A549 treated with AZD2906 at 1 μM for 4 hours (cell line): ENCODE measurements at places on chromosomes 16 and 17. TPM values are rescaled to one million over a fixed set of nuclear protein-coding genes. Genes with fewer than 3 reads are reported as not detected.

The SEPTIN12 gene
- total RNA-seq = 0.24 TPM in 1 of 5 replicates, not detected in the others

The PPY gene
- total RNA-seq = 0.34 to 0.43 TPM in 2 of 5 replicates, not detected in the others

The WSCD1 gene
- total RNA-seq = 1.5 to 3.6 TPM (median 3.3 TPM) in 5 replicates

The KRT24 gene
- not detected in 5 replicates for total RNA-seq

The C17orf67 gene
- 1.3 to 2.1 TPM (median 1.9 TPM) in 5 replicates for total RNA-seq

The SDR42E2 gene
- not detected in 5 replicates for total RNA-seq

The GPRC5B gene
- total RNA-seq = 36.5 to 44.6 TPM (median 41.3 TPM) in 5 replicates

The NPIPA3 gene
- total RNA-seq = 0.37 to 2.0 TPM (median 1.1 TPM) in 5 replicates

The OR3A2 gene
- total RNA-seq = not detected in 5 replicates

The NPIPA2 gene
- total RNA-seq = 0.80 to 1.8 TPM (median 1.1 TPM) in 5 replicates

The HP gene
- 0.15 to 0.30 TPM in 2 of 5 replicates, not detected in the others for total RNA-seq

The MPV17L gene
- total RNA-seq = 4.7 to 6.3 TPM (median 5.2 TPM) in 5 replicates

The CDH8 gene
- total RNA-seq = 0.32 to 0.56 TPM (median 0.40 TPM) in 5 replicates

The RPH3AL gene
- 29.5 to 37.7 TPM (median 36.7 TPM) in 5 replicates for total RNA-seq

The TP53TG3B gene
- total RNA-seq = 0.14 to 0.29 TPM in 2 of 5 replicates, not detected in the others

The SLFN14 gene
- total RNA-seq = not detected in 5 replicates

The P4HB gene
- 673 to 727 TPM (median 692 TPM) in 5 replicates for total RNA-seq

The DECR2 gene
- total RNA-seq = 21.4 to 30.7 TPM (median 29.9 TPM) in 5 replicates

The TBC1D3E gene
- not detected in 5 replicates for total RNA-seq

The MAP2K4 gene
- 26.5 to 34.6 TPM (median 28.9 TPM) in 5 replicates for total RNA-seq

The SLC5A11 gene
- total RNA-seq = 0.25 to 0.40 TPM (median 0.31 TPM) in 5 replicates

The C17orf107 gene
- 0.17 to 0.30 TPM (median 0.26 TPM) in 5 replicates for total RNA-seq

The CCDC200 gene
- total RNA-seq = not detected in 5 replicates

The INCA1 gene
- 1.4 to 1.9 TPM (median 1.6 TPM) in 5 replicates for total RNA-seq

The ST3GAL2 gene
- 18.4 to 20.7 TPM (median 19.4 TPM) in 5 replicates for total RNA-seq

The EPOP gene
- 9.7 to 12.9 TPM (median 12.0 TPM) in 5 replicates for total RNA-seq

The ARHGAP44 gene
- 2.2 to 2.7 TPM (median 2.3 TPM) in 5 replicates for total RNA-seq

The NOTUM gene
- total RNA-seq = 0.18 to 0.55 TPM (median 0.34 TPM) in 5 replicates

The GAST gene
- total RNA-seq = 0.17 TPM in 1 of 5 replicates, not detected in the others

The PTGES3L gene
- total RNA-seq = 0.63 to 1.3 TPM (median 0.87 TPM) in 5 replicates

The SPNS2 gene
- total RNA-seq = 9.9 to 19.0 TPM (median 14.4 TPM) in 5 replicates

The FOXN1 gene
- total RNA-seq = 0.02 to 0.07 TPM (median 0.03 TPM) in 3 of 5 replicates, not detected in the others

The ACSM2A gene
- total RNA-seq = not detected in 5 replicates
